ENCODE measurements at places on chromosomes 6 and 20.
A peak's percentile ranks its signal among the peaks of the same experiment; 100 is the strongest.

- DNase-seq: no peak
Observed at GRCh38 chr20:23595941-23596340, 9.8 kb downstream of the CST9 start.

DNA sequence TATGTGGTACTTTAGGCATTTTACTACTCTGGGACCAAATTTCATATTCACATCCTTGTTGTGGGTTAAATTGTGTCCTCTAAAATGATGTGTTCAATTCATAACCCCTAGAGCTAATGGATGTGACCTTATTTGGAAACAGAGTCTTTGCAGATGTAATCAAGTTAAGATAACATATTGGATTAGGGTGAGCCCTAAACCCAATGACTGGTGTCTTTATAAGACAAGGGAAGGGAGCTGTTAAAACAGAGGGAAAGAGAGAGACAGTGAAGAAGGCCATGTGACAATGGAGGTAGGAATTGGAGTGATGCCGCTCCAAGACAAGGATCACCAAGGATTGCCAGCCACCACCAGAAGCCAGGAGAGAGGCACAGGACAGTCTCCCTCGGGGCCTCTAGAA, 220.0 kb downstream of the ADGRG6 start:
- no peak for DNase-seq

DNA sequence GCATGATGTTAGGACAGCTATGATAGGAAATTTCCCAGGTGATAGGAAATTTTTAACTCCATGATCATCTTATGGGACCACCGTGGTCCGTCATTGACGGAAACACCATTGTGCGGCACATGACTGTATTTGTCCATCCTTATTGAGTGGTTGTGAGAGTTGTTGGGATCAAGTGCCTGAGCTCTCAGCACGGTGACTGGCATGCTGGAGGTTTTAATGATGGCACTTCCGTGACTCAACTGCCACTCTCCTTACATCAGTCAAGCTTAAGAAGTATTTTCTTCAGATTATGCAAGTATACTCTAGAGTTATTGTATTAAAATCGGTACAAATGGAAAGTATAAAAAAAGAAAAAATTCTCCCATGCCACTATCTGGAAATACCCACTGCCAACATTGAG, 20.7 kb downstream of the PBOV1 start:
- no peak for DNase-seq

DNA sequence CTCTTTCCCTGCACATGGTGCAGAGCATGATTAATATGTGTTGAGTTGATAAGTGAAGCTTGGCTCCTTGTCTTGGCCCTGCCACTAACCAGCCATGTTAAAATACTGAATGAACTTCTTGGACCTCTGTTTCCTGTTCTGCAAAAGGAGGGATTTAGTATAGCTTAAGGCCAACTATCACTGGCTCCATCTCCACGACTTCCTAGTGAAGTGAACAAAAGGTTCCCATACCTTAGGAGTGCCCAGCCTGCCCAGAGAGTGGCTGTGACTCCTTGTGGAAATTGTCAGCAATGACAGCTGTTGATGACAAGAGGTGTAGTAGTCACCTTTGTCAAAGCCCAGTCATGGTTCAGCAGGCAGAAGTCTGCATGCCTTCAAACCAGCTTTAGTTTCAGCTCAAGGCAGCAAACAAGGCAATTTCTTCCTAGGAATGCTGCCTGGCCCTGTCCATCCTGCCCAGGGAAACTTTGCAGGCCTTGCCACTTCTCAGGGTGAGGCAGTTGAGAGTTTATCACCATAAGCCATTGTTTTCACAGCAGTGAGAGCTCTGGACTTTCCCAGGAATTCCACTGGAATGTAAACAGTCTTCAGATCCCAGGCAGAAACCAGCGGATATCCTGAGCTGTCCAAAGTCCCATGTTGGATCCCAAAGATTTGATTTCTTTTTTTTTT, 169.7 kb upstream of the TNFAIP3 start:
- DNase-seq: peak; percentile 7

GRCh38 chr20:43681991-43682410, 15.1 kb downstream of the MYBL2 start:
- DNase-seq: no peak

GRCh38 chr6:43793875-43794242, 23.8 kb downstream of the VEGFA start:
- DNase-seq: no peak

DNA sequence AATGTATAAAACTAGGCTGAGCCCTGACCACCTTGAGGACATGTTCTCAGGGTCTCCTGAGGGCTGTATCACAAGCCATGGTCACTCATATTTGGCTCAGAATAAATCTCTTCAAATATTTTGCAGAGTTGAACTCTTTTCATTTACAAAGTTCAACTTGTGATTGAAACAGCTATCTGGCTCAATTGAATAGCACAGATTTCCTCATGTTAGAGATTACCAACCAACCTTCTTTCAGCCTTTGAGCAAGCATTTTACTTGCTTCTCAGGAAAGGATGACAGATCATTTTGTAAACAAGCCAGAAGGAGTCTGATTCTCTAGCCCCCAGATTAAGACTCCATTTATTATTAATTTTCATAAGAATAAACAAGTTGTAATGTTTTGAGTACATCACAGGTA, 111.0 kb upstream of the DOK5 start:
- DNase-seq: no peak

GRCh38 chr6:105310371-105310770, 92.5 kb downstream of the PREP start:
- DNase-seq: no peak

DNA sequence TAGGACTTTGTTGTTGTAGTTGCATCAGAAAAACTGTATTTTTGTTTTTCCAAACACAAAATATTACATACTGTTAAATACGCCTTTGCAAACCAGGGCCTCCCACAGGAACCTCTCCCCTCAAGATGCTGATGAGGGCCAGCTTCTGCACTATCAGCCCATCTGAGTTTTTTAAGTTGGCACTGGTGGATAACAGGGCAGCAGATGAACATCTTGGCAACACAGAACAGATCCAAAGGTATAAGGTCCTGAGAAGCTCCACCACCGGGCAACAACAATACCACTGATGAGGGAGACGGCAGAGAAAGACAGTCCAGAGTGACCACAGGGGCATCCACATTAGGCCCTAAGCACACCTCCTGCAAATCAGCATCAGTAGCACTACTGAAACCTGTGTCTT, 177.7 kb downstream of the DLL1 start:
- DNase-seq: no peak

DNA sequence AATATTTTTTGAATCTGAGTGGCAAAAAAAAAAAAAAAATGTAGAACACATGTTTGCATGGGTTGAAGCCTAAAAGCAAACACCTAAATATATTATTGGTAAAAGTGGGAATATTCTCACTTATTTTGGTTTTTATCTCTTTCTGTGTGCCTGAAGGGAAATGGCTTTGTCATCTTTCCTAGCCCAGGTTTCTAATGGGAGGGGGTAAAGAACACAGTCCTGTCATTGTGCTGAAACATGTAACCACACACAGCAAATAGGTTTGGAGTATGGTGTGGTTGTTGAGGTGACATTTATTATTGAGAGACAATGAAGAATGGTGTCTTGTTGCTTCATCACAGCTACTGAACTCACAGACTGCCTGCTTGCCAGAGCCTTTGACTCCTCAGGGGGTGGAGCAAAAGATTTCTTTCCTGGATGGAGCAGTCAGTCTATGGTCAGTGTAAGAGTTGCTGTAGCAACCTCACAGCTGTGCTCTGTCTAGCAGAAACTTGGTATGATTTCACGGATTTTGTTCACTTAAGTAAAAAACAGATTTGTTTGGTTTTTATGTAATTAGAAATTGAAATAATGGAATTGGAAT, 70.2 kb downstream of the CEP57L1 start:
- DNase-seq: peak; percentile 24

- DNase-seq: no peak
Observed at GRCh38 chr6:51265426-51265825, 446.8 kb downstream of the TFAP2B start.

DNA sequence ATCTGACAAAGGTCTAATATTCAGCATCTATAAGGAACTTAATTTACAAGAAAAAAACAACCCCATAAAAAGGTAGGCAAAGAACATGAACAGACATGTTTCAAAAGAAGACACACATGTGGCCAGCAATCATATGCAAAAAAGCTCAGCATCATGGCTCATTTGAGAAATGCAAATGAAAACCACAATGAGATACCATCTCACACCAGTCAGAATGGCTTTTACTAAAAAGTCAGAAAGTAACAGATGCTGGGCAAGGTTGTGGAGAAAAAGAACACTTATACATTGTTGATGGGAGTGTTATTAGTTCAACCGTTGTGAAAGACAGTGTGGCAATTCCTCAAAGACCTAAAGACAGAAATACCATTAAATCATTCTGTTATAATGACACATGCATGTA, 289.9 kb upstream of the MMS22L start:
- no peak for DNase-seq

GRCh38 chr6:89952686-89953085, 58.4 kb downstream of the GJA10 start:
- no peak for DNase-seq

DNA sequence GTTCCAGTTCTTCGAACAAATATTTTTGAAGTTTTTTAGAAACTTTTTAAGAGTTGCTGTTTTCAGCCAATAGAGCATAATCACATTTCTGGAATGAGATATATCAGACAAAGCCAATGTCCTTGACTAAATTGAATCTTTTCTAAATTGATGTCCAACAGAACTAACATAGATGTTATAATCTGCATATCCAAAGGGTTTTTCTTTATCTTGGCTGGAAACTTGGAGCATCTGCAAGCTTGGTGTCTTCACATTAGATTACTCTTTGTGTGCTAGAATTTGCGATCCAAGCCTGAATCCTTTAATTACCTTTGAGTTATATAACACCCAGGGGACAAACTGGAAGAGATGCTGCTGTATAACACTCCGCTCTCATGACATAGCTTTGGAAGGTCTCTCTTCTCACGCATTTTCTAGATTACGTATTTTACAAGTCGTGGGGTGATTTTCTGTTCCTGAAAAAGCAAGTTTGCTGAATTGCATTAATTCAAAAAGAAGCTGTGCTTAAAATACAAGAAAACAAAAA, 64.4 kb upstream of the FUCA2 start:
- DNase-seq: no peak

All from erythroblast (primary cell).